Endodermal cell (in vitro differentiated cells): ENCODE measurements at places on chromosomes 12 and 14. TPM values are rescaled to one million over a fixed set of nuclear protein-coding genes. Genes with fewer than 3 reads are reported as not detected.

The ABHD12B gene
- total RNA-seq, result 0.80 to 4.8 TPM (median 0.88 TPM) in 3 replicates

The SERPINA12 gene
- total RNA-seq, result not detected in 3 replicates

The LRP10 gene
- 28.9 to 36.4 TPM (median 30.3 TPM) in 3 replicates for total RNA-seq

The RIMBP2 gene
- total RNA-seq, result 0.13 to 5.5 TPM (median 0.97 TPM) in 3 replicates

The CCDC91 gene
- 16.2 to 25.3 TPM (median 23.7 TPM) in 3 replicates for total RNA-seq

The DBX2 gene
- not detected in 2 replicates for total RNA-seq
